Ovary (tissue), 10 donors: ENCODE measurements at places on chromosomes 5 and 9. TPM values are rescaled to one million over a fixed set of nuclear protein-coding genes. Genes with fewer than 3 reads are reported as not detected.

The PLCXD3 gene
- total RNA-seq, result 36.8 TPM

The SPINK9 gene
- total RNA-seq, result not detected

The MARCHF11 gene
- total RNA-seq, result not detected

The KIF12 gene
- 17.8 TPM for total RNA-seq

The POLR3G gene
- total RNA-seq, result 4.2 TPM

GRCh38 chr5:141628175-141628788 lies 8.4 kb downstream of the HDAC3 start:
- H3K4me3 ChIP-seq, result no peak overlapping the region
- H3K27ac ChIP-seq, result no peak overlapping the region
- H3K27me3 ChIP-seq, result no peaks in the 10 kb centered on the region
- H3K36me3 ChIP-seq, result no peaks in the 10 kb centered on the region
- no peaks in the 10 kb centered on the region for H3K4me1 ChIP-seq

DNA sequence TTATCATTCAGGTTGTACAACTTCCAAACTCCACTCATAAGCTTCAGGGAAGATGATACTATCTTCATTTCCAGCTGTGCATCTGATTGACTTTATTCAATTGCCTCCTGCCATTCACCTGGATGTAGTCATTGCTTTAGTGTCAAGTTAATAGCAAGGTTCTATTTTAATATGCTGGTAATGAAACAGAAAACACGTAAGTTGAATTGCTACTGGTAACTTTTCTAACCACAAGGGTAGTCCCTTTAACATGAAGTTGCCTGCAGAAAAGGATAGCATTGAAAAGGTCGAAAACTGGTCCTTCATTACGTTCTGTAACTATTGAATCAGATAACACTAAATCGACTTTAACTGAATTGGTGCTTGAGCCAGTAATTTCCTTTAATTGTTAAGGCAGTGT lies 459.4 kb upstream of the CDH6 start:
- H3K36me3 ChIP-seq, result no peaks in the 10 kb centered on the region
- H3K27ac ChIP-seq, result no peak overlapping the region
- DNase-seq, result no peak

DNA sequence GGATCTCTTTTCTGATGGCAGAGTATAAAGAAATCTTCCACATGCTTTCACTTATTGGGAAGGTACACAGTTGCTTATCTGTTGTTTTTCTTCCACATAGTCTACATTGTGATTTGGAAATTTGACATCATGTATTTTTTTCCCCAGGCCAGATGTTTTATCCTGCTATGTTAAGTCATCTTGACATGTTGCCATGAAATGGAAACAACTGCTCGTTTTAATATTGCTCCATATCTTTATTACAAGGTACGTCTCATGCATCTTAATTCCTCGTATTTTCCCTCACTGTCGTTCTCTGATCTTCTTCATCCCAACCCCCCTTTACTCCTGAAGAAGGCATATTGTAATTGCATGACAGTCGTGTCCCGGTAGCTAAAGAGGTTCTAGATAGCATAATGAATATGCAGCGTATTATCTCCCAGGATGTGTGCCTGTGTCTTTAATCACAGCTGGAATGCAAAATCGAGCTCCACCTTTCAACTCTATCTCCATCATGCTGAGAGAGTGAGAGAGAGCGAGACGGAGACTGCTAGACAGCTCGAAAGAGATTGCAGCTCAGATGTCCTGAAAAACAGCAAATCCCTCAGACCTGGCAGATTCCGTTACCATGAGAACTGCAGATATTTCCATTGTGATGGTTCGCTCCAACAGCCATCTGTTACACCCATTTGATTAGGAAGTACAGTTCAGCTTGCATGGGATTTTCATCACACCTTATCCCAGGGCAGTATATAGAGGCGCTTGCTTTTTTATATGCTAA lies 281.7 kb downstream of the TMEM38B start:
- no peak overlapping the region for H3K27ac ChIP-seq
- no peak overlapping the region for H3K4me3 ChIP-seq
- H3K36me3 ChIP-seq, result no peaks in the 10 kb centered on the region
- DNase-seq, result no peak
- peaks cover 2% of the 10 kb centered on the region for H3K4me1 ChIP-seq
- no peaks in the 10 kb centered on the region for H3K27me3 ChIP-seq

- H3K27ac ChIP-seq, result no peak overlapping the region
- peaks cover 4% of the 10 kb centered on the region for H3K4me1 ChIP-seq
- H3K4me3 ChIP-seq, result no peak overlapping the region
These were observed 5.0 kb downstream of the PPARGC1B start for GRCh38 chr5:149735066-149735465.

- no peak for DNase-seq
- H3K4me1 ChIP-seq, result no peaks in the 10 kb centered on the region
- no peaks in the 10 kb centered on the region for H3K36me3 ChIP-seq
- H3K27me3 ChIP-seq, result no peaks in the 10 kb centered on the region
- no peak overlapping the region for H3K4me3 ChIP-seq
These were observed 20.3 kb upstream of the TOR2A start for GRCh38 chr9:127755061-127756060.

DNA sequence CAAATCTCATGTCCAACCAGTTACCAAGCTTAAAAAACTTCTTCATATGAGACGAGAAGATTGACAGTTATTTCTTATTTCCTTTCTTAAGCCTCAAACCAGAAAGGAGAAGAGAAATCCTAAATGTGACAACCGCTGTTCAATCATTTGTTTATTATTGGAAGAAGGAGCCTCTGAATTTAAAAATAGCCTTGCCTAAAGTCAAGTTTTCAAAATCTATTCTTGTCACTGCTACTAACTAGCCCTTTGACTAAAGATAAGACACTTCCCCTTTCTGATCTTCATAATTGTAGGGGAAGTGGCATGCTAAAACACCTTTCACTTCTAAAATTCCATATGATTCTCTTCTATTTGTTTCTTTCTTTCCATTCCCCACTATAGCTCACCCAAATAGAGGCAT lies 106.2 kb upstream of the EMB start:
- no peak for DNase-seq
- H3K27me3 ChIP-seq, result no peaks in the 10 kb centered on the region
- no peaks in the 10 kb centered on the region for H3K4me1 ChIP-seq
- no peaks in the 10 kb centered on the region for H3K36me3 ChIP-seq

DNA sequence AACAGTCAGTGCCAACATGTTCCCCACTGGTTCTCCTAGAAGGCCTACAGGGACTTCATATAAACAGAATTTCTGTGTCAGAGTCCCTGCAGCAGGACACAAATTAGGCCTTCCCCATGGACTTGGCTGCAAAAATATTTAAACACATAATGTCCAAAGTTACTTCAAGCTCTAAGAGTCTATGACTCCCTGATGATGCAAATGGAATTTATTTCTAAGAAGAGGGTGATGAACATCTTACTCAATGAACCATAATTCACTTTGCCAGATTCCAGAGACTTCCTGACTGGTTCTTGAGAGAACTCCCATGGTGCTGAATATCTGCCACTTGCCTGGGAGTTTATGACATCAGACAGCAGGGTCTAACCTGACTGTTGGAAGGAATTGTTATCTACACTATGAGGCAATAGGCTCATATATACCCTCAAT lies 32.7 kb upstream of the ADRA1B start:
- no peak overlapping the region for H3K27ac ChIP-seq
- peaks cover 8% of the 10 kb centered on the region for H3K4me1 ChIP-seq
- H3K36me3 ChIP-seq, result no peaks in the 10 kb centered on the region
- no peaks in the 10 kb centered on the region for H3K27me3 ChIP-seq
- H3K4me3 ChIP-seq, result no peak overlapping the region

GRCh38 chr5:170206216-170206615 lies 26.6 kb upstream of the C5orf58 start:
- no peaks in the 10 kb centered on the region for H3K36me3 ChIP-seq

DNA sequence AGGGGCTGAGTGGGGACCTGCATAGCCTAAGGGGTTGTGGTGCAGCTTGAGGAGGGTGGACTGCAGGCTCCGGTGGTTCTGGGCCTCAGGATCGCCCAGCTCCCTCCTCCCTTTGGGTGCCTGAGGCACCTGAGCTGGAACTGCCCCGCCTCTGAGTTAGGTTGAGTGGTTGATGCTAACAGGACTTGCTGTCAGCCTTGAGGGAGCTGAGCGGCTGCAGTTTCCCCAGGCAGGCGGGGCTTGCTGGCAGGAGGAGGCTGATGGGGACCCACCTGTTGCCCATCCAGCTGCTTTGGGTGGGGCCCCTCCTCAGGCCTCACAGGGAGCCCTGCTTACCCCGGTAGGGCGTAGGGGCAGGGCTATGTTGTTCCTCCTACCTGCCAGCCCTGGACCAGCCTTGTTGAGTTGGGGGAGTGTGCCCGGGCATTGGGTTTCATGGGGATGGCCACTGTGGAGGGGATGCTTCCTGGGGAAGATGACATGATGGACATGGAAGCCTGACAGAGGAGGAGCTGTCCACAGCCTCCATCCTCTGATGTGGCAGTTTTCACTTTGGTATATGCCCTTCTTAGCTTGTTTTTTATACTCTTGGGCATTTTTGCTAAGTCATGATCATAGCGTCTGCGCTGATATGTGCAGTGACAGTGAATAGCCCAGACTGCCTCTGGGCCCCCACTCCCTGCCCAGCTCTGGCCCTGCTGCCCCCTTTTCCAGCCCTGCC lies 14.3 kb downstream of the WNK2 start:
- H3K27me3 ChIP-seq, result no peaks in the 10 kb centered on the region
- no peak for DNase-seq
- no peak overlapping the region for H3K4me3 ChIP-seq
- no peaks in the 10 kb centered on the region for H3K4me1 ChIP-seq
- no peak overlapping the region for H3K27ac ChIP-seq
- H3K36me3 ChIP-seq, result no peaks in the 10 kb centered on the region

DNA sequence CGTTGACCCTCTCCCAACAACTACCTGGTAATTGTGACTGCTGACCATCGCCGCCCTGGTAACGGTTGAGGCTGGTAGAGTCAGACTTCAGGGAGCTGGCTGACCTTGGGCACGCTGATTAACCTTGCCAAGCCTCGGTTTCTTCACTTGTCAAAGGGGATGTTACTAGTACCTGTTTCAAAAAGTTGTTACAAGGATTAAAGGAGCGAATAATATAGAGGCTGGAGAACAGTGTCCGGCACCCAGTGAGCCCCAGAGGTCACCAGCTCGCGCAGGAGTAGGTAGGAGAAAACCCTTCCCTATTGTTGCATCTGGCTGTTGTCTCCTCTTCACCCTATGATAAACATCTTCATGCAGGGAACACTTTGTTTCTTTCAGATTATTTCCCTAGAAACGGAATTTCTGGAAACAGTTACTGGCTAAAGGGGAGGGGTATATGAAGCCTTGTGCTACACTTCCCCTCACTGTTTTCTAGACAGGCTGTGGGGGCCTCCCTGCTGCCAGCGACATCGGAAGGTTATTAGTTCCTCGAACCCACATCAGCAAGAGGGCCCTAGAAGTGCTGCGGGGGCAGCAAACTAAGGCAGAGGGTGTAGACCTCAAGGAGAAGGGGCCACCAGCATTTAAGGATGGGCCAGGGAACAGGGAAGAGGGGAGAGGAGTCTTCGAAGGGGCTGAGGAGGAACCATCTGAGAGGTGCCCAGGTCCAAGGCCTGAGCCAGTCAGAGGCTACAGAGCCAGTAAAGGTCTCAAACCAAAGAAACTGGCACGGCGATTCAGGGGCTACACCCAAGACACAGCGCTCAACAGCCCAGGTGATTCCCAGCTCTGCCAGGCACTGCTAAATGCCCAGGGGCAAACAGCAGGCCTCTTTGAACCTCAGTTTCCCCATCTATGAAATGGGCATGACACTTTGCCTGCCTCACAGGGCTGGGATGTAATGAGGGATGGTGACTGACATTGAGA lies 37.6 kb downstream of the HRH2 start:
- no peak for DNase-seq
- H3K27me3 ChIP-seq, result no peaks in the 10 kb centered on the region
- H3K36me3 ChIP-seq, result no peaks in the 10 kb centered on the region
- H3K4me1 ChIP-seq, result no peaks in the 10 kb centered on the region
